ENCODE measurements at places on chromosomes 1 and 21.

- no peak for DNase-seq
Observed at GRCh38 chr1:45455162-45455561, 35.8 kb downstream of the TESK2 start.

- no peak for DNase-seq
Observed at GRCh38 chr1:6958407-6959030, 173.3 kb downstream of the CAMTA1 start.

GRCh38 chr1:64535938-64536835, 66.3 kb downstream of the CACHD1 start:
- no peak for DNase-seq

DNA sequence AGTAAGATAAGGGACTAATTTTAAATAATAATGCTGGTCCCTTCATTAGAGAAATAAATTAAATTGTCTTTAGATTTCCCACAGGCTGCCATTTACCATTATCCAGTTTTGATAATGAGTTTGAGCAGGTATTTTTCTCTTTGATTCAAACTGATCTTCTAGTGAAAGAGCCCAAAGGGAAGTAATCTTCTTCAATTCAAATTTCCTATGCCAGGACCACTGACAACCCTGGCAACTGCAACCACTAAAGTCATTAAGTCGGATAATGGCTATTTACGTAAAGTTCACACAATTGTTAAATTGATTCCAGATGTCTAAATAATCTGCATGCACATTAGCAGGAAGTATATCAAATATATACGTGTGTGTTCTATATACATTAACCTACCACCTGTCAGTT, 399.3 kb downstream of the PTPRC start:
- DNase-seq, result no peak

- DNase-seq, result no peak
Observed at GRCh38 chr1:111412839-111413238, 14.7 kb downstream of the OVGP1 start.

Data from stimulated activated naive CD8-positive, alpha-beta T cell treated with anti-CD3 and anti-CD28 coated beads, Interleukin-15, Interleukin-2, amounts not matched to agents 100 U/mL and 50 U/mL, for 24 hours (primary cell).